ENCODE measurements at places on chromosomes 7 and 10. TPM values are rescaled to one million over a fixed set of nuclear protein-coding genes. Genes with fewer than 3 reads are reported as not detected.

Gene TRIM74
- 0.16 TPM for total RNA-seq

Gene GIMAP1
- total RNA-seq, result 3.5 TPM

Gene MAD1L1
- total RNA-seq, result 33.9 TPM

Gene RRP12
- total RNA-seq, result 7.7 TPM

Gene SLC26A3
- not detected for total RNA-seq

Gene GCK
- total RNA-seq, result not detected

- no peak for DNase-seq
- H3K36me3 ChIP-seq, result no peaks in the 10 kb centered on the region
- no peak overlapping the region for H3K4me3 ChIP-seq
- H3K27ac ChIP-seq, result no peak overlapping the region
- no peaks in the 10 kb centered on the region for H3K27me3 ChIP-seq
These were observed 6.9 kb downstream of the GHRHR start for GRCh38 chr7:30970594-30971094.

GRCh38 chr7:2734084-2734686 lies 46.2 kb downstream of the AMZ1 start:
- H3K4me3 ChIP-seq, result no peak overlapping the region
- H3K27ac ChIP-seq, result peak overlapping the region; percentile 58
- DNase-seq, result peak; percentile 12
- no peaks in the 10 kb centered on the region for H3K36me3 ChIP-seq

DNA sequence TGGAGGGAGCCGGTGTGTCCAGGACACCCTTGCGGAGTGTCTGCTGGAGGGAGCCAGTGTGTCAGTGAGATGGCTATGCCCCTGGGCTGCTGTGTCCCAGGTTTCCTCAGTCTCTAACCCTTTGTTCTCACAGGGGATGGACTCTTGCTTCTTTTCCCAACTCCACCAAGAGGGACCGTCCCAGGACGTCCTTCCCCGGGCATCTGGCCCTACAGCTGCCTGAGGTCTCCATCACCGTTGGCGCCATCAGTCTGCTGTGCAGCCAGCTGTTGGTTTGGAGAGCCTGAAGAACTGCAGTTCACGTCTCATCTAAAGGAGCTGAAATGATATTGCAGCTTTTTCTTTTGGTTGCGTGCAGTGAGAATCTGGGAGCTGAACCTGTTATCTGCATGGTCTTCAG lies 136.2 kb downstream of the VIPR2 start:
- H3K36me3 ChIP-seq, result no peaks in the 10 kb centered on the region
- H3K27ac ChIP-seq, result no peak overlapping the region
- H3K4me1 ChIP-seq, result no peaks in the 10 kb centered on the region
- no peak for DNase-seq
- H3K4me3 ChIP-seq, result no peak overlapping the region

DNA sequence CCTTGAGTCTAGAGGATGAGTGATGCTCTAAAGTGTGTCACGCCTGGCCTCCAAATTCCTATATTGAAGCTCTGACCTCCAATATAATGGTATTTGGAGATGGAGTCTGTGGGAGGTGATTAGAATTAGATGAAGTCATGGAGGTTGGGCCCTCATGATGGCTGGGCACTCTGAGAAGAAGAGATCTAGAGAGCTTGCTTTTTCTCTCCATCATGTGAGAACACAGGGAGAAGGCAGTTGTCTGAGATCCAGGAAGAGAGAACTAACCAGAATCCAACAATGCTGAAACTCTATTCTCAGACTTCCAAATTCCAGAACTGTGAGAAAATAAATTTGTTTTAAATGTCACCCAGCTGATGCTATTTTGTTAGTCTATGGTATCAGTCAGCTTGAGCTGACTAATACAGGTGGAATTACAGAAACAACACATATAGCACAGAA lies 15.1 kb downstream of the RNF216 start:
- no peaks in the 10 kb centered on the region for H3K36me3 ChIP-seq
- no peaks in the 10 kb centered on the region for H3K4me1 ChIP-seq
- H3K4me3 ChIP-seq, result no peak overlapping the region
- DNase-seq, result no peak
- no peak overlapping the region for H3K27ac ChIP-seq

DNA sequence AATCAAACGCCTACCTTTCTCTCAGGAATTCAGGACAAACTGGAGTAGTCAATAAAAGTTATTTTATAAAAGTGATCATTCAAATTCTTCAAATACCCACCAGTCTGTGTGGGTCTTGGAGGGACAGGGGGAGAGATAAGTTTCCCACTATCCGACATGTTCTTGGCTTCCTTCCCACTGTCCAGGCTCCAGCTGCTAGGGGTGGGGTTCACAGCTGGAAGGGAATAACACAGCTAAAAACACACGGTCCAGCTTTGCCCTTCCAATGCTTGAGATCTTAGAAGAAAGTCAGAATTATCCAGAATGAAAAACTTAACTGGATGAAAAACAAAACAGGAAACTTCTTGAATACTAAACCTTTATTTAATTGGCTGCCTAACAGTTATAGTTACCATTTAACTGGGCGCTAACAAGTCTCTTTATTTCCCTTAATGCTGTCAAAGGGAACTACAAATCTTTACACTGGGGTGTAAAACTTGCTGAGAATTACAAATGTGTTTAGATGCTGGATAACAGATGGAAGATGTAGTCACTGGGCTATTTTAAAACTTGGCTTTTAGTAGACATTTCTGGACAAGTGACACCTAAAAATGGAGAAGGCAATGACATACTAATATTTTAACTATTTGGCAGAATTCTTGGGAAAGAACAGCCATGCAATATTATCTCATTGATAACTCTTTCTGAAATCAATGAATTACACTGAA lies 172.8 kb upstream of the IMMP2L start:
- H3K4me1 ChIP-seq, result no peaks in the 10 kb centered on the region
- no peaks in the 10 kb centered on the region for H3K27me3 ChIP-seq
- no peak for DNase-seq
- H3K36me3 ChIP-seq, result no peaks in the 10 kb centered on the region
- no peak overlapping the region for H3K4me3 ChIP-seq

DNA sequence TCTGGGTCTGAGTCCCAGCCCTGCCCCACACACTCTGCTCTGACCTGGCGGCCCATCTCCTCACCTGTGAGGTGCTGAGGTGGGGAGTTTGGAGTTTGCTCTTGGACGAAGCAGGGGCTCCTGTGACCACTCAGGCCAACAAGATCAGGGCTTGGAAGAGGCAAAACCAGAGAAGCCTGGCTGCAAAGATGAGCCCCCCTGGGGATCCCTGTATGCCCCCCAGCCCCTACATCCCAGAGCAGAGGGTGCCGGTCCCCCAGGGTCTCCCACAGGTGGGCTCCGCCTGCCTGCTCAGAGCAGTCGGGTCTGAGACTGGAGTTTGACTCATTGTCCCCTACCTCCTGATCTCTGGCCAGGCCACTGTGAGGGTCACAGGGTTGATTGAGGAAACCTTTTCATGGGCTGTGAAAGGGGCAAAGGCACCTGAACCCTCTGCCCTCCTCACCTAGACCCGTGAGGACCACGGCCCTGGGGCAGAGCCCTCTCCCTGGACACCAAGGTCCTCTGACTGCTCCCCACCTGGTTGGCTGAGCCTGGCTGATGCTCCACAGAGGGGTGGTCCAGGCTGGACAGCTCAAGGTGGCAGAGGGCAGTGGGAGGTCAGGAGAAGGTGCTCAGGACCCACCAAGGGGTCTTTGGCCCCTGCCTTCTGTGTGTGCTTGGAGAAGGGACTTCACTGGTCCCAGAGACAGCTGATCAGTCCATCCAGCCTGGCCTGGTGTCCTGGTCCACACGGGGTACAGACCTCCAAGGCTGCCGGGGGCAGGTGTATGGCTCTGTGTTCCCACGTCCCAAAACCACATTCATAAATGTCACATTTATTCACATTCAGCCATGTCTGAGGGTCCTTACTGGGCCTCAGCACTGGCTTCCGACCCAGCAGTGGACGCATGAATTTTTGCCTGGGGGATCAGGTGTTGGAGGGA lies 9.1 kb upstream of the SCART1 start:
- no peak for DNase-seq
- H3K4me1 ChIP-seq, result no peaks in the 10 kb centered on the region
- H3K36me3 ChIP-seq, result no peaks in the 10 kb centered on the region
- no peak overlapping the region for H3K4me3 ChIP-seq

GRCh38 chr10:43731486-43731885 lies 82.8 kb upstream of the ZNF32 start:
- no peak overlapping the region for H3K27ac ChIP-seq
- no peak overlapping the region for H3K4me3 ChIP-seq
- H3K4me1 ChIP-seq, result no peaks in the 10 kb centered on the region
- H3K36me3 ChIP-seq, result no peaks in the 10 kb centered on the region

DNA sequence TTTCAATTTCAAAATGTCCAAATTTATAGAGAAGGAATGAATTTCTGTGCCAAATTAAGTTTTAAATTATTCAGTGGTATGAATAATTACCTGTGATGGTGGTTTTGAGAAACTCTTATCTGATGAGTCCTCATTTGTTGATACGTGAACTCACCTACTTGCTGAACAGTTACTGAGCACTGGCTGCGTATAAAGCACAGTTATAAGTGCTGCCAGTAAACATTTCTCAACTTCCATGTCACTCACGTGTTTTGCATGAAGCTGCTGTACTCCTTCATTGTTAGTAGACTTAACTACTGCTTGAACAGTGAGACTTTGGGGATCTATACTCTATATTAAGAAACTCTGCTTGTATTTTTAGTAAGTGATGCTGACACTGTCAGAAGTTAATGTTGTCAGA lies 269.1 kb upstream of the FZD8 start:
- no peak for DNase-seq
- H3K27me3 ChIP-seq, result no peaks in the 10 kb centered on the region
- H3K4me3 ChIP-seq, result no peak overlapping the region
- no peaks in the 10 kb centered on the region for H3K4me1 ChIP-seq

- peaks cover 3% of the 10 kb centered on the region for H3K4me1 ChIP-seq
- no peaks in the 10 kb centered on the region for H3K36me3 ChIP-seq
- no peak overlapping the region for H3K4me3 ChIP-seq
- no peaks in the 10 kb centered on the region for H3K27me3 ChIP-seq
- H3K27ac ChIP-seq, result no peak overlapping the region
- DNase-seq, result no peak
These were observed 60.2 kb downstream of the STK17A start for GRCh38 chr7:43642897-43643630.

GRCh38 chr7:146411975-146412374 lies 295.4 kb downstream of the CNTNAP2 start:
- no peaks in the 10 kb centered on the region for H3K27me3 ChIP-seq
- no peaks in the 10 kb centered on the region for H3K4me1 ChIP-seq
- no peak overlapping the region for H3K27ac ChIP-seq
- no peaks in the 10 kb centered on the region for H3K36me3 ChIP-seq
- no peak for DNase-seq

DNA sequence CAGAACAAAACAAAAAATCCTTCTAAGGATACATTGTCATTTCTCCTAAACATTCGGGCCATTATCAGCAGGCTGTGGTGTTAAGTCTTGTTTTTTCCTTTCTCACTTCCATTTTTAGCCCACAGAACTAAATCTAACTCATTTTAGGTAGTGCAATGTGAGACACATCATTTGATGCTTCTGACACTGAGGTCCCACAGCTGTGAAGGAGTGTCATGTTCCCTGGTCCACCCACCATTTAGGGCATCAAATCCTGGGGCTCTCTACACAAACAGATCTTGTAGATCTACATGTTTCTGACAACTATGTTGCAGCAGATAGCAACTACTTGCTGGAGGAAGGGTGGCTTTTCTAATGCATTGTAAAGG lies 232.5 kb upstream of the IGFBP3 start:
- no peak overlapping the region for H3K27ac ChIP-seq
- H3K4me3 ChIP-seq, result no peak overlapping the region
- H3K36me3 ChIP-seq, result no peaks in the 10 kb centered on the region
- no peaks in the 10 kb centered on the region for H3K27me3 ChIP-seq

DNA sequence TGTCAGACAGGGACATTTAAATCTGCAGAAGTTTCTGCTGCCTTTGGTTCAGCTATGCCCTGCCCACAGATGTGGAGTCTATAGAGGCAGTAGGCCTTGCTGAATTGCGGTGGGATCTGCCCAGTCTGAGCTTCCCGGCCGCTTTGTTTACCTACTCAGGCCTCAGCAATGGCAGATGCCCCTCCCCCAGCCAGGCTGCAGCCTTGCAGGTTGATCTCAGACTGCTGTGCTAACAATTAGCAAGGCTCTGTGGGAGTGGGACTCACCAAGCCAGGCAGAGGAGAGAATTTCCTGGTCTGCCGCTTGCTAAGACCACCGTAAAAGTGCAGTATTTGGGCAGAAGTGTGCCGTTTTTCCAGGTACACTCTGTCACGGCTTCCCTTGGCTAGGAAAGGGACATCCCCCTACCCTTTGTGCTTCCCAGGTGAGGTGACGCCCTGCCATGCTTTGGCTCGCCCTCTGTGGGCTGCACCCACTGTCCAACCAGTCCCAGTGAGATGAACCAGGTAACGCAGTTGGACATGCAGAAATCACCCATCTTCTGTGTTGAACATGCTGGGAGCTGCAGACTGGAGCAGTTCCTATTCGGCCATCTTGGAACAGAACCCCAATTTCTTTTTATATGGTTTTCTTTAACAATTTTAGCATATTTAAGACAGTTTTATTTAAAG lies 28.4 kb upstream of the VWDE start:
- no peak for DNase-seq
- no peak overlapping the region for H3K4me3 ChIP-seq
- no peak overlapping the region for H3K27ac ChIP-seq
- H3K4me1 ChIP-seq, result no peaks in the 10 kb centered on the region
- H3K36me3 ChIP-seq, result no peaks in the 10 kb centered on the region
- H3K27me3 ChIP-seq, result no peaks in the 10 kb centered on the region

GRCh38 chr7:16785846-16786245 lies 19.0 kb downstream of the AGR2 start:
- no peak for DNase-seq
- H3K27me3 ChIP-seq, result no peaks in the 10 kb centered on the region
- H3K4me1 ChIP-seq, result no peaks in the 10 kb centered on the region
- H3K36me3 ChIP-seq, result no peaks in the 10 kb centered on the region
- H3K27ac ChIP-seq, result peak overlapping the region; percentile 58
- H3K4me3 ChIP-seq, result no peak overlapping the region

DNA sequence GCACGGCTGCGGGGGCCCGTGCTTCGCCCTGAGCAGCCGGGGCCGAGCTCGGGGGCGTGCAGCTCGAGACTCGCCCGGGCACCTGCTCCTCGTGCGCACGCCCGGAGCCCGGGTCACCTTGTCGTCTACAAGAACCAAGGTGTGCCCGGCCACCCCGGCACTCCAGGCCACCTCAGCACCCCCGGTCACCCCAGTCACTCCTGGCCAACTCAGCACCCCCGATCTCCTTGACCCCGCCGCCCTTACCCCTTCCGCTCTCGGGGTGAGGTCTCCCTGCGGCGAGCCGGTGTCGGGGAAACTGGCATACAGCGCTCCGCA lies 268 bp upstream of the IGFBP3 start:
- DNase-seq, result no peak
- H3K27ac ChIP-seq, result peak overlapping the region; percentile 2
- H3K36me3 ChIP-seq, result no peaks in the 10 kb centered on the region
- peak overlapping the region; percentile 61 for H3K4me3 ChIP-seq

GRCh38 chr10:8238986-8239385 lies 184.5 kb downstream of the GATA3 start:
- no peak overlapping the region for H3K4me3 ChIP-seq
- H3K27ac ChIP-seq, result no peak overlapping the region
- H3K27me3 ChIP-seq, result no peaks in the 10 kb centered on the region
